ENCODE measurements at places on chromosomes 3 and 15.

GRCh38 chr3:123798550-123798949 lies 85.6 kb downstream of the MYLK start:
- DNase-seq: no peak

GRCh38 chr3:154243353-154243752 lies 80.9 kb downstream of the DHX36 start:
- no peak for DNase-seq

- no peak for DNase-seq
Observed at GRCh38 chr3:188338086-188338485, 184.1 kb downstream of the LPP start.

GRCh38 chr3:7630925-7631324 lies 770.0 kb downstream of the GRM7 start:
- no peak for DNase-seq

DNA sequence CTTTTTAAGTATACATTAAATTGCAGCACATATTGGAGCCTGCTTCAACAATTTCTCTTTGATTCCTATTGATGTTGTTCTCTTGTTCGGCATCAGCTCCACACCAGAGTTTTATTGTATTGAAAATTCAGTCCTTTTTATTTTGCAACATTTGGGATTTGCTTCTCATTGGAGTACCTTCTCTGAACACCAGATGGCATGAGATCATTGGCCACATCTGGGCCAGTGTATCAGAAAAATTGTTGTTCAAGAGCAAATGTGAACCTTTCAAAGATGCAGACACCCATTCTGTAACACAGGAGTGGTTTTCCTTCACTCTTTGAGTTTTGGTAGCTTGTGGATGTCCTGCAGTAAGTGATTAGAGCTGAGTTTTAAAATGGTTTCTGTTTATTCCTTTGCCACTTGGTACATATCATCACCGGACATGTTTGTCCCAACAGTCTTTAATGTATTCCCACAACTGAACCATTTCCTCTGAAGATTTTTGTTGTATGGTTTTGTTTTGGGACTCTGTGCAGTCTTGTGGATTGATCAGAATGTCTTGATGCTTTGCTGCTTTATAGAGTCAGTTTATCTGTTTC lies 96.1 kb downstream of the MCTP2 start:
- DNase-seq: no peak
